ENCODE measurements at places on chromosomes 11 and 22. TPM values are rescaled to one million over a fixed set of nuclear protein-coding genes. Genes with fewer than 3 reads are reported as not detected.

Gene SLC7A4
- total RNA-seq = not detected

GRCh38 chr22:37254867-37255233, 10.8 kb upstream of the RAC2 start:
- no peak for DNase-seq

GRCh38 chr22:24185501-24186351, 4.4 kb downstream of the SUSD2 start:
- no peak for DNase-seq

- DNase-seq = no peak
Measured at GRCh38 chr11:2777871-2778629, 78.3 kb upstream of the KCNQ1OT1 start.

- DNase-seq = peak; percentile 84
Measured at GRCh38 chr11:61129639-61130523, 27.6 kb downstream of the CD5 start.

GRCh38 chr11:114165326-114166230, 106.1 kb downstream of the ZBTB16 start:
- no peak for DNase-seq

GRCh38 chr11:82315093-82315492, 418.6 kb downstream of the FAM181B start:
- peak; percentile 3 for DNase-seq

DNA sequence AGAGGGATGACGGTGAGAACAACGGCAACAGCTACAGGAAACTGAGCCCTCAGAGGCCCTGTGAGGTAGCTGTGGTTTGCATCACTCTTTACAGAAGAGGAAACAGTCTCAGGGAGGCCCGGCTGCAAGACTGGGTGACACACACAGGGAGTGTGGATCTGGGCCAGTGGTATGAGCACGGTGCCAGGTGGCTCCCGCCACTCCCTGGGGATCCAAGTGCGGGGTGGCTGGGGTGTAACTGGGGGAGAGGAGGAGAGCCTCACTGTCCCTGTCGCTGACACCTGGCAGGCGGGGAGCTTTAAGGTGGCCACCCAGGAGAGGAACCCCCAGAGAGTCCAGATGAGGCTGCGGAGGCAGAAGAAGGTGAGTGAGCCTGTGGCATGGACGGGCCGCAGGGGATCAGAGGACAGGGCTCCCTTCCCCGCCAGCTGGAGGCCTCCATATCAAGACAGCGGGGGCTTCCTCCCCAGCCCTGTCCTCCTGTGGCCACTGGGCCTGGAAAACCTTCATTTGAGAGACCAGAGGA, 5.6 kb downstream of the RGL4 start:
- no peak for DNase-seq

DNA sequence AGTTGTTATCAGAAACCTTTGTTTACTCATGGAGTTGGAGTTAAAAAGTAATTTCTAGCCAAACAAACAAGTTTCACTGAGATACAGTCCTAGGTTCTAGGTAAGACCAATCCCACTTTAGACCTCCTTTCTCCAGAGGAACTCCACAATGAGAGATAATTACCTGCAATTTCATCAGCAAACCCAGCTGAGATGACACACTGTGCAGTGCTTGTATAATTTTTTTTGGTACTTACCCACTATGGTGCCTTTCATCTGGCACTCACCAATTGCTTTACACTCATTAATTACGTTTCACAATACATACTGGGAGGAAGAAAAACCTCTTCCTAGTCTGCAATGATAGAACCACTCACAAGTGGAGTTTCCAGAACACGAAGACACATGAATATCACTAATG, 1.8 kb upstream of the MUC15 start:
- DNase-seq = no peak

- DNase-seq = no peak
Measured at GRCh38 chr22:39299829-39300178, 19.6 kb downstream of the RPL3 start.

- no peak for DNase-seq
Measured at GRCh38 chr11:133663135-133663985, 131.1 kb upstream of the OPCML start.

Gene SCN4B
- 0.35 TPM for total RNA-seq

Gene ALDH3B1
- total RNA-seq = 7.5 TPM

DNA sequence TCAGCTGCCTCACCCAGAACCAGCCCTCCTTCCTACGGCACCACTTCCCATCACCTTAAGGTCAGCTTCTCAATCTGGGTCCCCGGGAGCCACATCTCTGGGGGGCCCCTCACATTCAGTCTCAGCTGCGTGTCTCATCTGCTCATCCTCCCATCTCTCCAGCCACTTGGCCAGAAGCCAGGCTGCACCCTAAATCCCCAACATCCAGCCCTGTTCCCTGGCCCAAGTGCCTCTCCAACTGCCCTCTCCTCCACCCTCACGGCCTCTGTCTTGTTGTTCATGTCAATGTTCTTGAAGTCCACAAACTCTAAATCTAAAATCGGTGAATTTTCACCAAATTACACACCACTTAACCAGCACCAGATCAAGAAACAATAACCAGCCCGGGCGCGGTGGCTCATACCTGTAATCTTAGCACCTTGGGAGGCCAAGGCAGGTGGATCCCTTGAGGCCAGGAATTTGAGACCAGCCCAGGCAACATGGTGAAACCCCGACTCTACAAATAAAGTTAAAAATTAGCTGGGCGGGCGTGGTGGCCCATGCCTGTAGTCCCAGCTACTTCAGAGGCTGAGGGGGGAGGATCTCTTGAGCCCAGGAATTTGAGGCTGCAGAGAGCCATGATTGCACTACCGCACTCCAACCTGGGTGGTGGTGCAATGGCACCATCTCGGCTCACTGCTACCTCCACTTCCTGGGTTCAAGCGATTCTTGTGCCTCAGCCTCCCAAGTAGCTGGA, 33.7 kb downstream of the A4GALT start:
- DNase-seq = no peak

DNA sequence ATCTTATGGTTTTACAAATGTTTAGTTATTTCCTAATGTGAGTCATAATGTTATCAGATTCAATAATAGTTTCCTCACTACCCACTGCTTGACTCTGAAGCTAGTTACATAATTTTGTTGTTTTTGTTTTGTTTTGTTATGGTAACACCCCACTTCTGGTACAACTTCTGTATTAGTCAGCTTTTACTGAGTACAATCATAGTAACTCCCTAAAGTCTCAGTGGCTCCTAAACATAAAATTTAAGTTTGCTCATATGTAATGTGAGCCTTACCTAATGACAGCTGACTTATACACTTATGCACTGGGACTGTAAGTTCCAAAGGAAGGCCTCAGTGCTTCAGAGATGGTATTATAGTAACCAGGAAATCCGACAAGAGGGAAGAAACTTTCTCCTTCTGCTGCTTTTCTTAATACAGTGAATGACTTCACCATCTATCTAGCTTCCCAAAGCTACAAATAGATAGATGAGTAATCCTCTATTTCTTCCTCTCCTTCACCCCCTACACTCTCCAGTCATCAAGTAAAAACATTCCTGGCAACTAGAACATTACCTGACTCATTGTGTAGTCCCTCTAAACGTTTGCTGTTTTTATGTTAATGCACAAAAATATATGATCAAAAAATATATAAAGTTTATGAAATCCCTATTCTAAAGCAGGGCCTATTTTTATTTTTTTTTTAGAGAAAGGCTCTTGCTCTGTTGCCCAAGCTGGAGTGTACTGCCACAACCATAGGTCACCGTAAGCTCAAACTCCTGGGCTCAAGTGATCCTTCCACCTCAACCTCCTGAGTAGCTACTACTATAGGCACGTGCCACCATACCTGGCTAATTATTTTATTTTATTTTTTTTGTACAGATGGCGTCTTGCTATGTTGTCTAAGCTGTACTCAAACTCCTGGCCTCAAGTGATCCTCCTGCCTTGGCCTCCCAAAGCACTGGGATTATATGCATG, 563.0 kb downstream of the SOX6 start:
- DNase-seq = no peak

Gene GLB1L3
- not detected for total RNA-seq

Gene SCGB1D2
- total RNA-seq = not detected

DNA sequence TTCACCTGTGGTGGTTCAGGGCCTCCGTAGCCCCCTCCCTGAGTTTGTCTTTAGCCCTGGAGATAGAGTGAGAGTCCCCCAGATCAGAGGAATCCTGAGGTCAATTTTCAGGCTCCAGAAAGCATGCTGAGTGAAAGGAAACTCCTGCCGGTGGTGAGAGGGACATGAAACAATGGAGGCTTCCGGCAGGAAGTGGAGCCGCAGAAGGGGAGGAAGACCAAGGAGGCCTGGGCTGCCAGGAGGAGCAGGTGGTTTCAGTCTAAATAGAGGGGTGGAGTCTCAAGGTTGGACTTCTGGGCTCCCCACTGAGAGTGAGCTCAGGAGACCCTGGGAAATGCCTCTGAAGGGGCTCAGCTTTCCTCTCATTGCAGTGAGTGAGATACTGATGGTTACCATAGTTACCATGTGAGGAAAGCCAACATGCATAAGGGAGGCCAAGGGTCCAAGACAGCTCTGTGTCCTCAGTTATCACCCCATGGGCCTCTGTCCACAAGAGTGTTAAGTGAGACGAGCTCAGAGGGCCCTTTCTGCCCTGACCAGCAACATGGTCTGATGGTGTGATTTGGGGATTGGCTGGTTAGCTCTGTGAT, 10.7 kb downstream of the SLCO2B1 start:
- no peak for DNase-seq

GRCh38 chr11:35464308-35464707, 45.0 kb upstream of the SLC1A2 start:
- DNase-seq = peak; percentile 13

Gene TSSK2
- not detected for total RNA-seq

- DNase-seq = peak; percentile 92
Measured at GRCh38 chr11:112364962-112365481, 104.4 kb upstream of the PLET1 start.

GRCh38 chr11:118634431-118635236, 27.2 kb downstream of the PHLDB1 start:
- DNase-seq = no peak

Gene PGA5
- not detected for total RNA-seq

DNA sequence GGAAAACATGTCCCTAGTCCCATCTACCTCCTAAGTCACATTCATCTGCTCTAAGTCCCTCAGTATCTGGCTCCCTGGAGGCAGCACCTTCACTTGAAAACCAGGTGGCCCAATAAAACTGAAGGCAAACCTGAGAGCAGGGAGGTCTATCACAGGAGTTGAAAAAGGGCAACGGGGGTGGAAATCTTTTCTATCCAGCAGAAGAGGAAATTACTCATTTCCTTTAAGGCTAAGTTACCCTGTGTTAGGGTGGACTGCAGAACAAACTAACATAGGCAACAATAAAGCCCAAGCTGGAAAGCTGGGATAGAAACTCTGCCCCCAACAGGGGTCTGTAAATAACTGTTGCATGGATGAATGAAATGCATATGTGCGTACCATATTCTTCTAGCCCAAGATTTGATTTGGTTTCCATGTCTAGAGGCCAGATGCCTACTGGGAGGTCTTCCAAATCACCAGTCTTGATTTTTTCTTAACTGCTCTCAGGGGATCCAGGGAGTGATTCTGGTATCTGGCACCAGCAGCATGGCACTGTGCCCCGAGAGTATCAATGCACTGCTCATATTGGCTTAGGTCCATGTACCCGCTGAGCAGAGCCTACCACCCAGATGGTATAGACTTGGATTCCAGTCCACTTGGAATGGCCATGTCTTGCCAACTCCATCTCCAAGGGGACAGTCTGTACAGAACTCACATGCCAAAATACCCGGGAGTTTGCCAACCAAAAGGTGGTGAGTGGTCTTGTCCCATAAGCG, 350.0 kb upstream of the NCAM1 start:
- peak; percentile 90 for DNase-seq

GRCh38 chr22:22357024-22357883, 112.7 kb downstream of the VPREB1 start:
- peak; percentile 68 for DNase-seq

DNA sequence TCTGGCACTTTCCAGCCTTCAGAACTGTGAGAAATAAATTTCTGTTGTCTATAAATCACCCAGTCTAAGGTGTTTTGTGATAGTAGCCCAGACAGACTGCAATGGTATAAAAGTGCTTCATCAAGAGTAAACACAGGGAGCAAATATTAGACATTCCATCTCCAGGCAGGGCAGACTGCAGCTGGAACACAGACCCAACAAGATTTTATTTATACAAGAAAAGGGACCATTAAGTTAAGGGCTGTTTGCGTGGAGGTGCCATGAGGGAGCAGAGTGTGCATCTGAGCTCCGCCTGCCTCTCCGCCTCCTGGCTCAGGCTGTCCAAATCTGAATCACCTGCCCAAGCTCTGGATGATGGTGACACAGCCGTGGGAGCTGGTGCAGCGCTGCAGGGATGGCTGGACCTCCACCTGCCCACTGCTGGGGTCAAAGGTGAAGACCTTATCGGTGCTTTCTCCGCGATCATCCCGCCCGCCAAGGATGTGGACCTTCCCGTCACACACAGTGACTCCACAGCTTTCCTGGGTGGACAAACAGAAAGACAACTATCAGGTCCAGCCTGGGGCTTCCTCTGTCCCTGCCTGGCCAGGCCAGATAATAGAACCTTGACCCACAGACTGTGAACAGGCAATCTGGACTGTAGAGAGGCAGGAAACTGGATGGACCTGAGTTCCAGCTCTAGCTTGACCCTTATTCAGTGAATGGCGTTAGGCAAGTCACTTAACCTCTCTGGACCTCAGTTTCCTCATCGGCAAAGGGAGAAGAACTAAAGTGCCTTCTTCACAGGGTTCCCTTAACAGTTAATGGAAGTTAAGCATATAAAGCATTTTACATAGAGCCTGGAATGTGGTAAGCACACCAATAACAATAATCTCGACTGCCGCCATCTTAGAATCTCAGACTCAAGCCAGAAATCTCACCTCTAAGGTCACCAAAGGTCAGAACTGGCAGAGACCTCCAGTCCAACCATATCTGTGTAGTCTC, 10.5 kb downstream of the KLHL35 start:
- no peak for DNase-seq

GRCh38 chr11:119511614-119512306, 88.8 kb upstream of the THY1 start:
- DNase-seq = no peak

GRCh38 chr11:57263351-57263750, 26.3 kb upstream of the APLNR start:
- no peak for DNase-seq

Gene ZP1
- not detected for total RNA-seq

DNA sequence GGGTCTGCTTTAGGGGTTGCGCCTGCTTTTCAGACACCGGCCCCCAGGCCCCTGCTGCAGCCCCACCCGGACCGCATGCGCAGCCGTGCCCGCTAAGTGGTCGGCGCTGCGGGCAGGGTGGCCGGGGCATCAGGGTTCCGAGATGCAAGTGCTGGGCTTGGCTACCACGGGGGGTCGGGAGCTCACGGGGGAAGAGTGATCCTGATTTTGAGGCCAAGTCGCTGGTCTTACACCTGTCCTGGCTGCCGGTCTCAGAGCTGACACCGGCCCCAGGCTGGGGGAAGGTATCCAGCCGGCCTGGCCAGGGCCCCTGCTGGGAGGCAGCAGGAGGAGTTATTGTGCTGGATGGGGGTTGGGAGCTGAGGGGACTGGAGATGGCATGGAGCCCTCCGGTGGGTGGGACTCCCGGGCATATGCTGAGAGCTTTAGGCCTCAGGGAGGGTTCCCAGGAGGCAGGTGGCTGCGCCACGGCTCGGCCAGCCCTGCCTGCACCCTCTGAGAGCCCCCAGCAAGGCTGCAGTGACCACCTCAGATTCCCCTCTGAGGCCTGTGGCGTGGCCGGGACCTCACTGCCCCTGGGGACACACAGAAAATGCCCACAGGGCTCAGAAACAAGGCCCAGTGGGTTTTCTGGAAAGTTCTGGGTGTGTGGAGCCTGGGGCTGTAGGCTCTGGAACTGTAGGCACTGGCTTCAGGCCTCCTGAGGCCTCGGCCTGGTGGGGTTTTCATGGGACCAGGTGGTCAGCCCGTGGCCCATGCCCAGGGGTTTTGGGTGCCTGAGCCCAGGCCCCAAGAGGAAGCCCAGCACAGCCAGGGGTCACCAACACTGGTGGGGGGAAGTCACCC, 4.4 kb upstream of the MUC5AC start:
- DNase-seq = peak; percentile 64

Gene PLEKHA7
- not detected for total RNA-seq

Measured in MG63 (cell line).